Thyroid gland (tissue), 4 donors: ENCODE measurements at places on chromosomes 4 and X.
A peak's percentile ranks its signal among the peaks of the same experiment; 100 is the strongest.

GRCh38 chrX:103845165-103845653 lies 13.2 kb upstream of the RAB9B start:
- no peak overlapping the region for H3K4me3 ChIP-seq
- no peaks in the 10 kb centered on the region for H3K27me3 ChIP-seq

- H3K4me1 ChIP-seq = no peaks in the 10 kb centered on the region
- H3K27ac ChIP-seq = no peak overlapping the region
- no peak for DNase-seq
- no peak overlapping the region for H3K4me3 ChIP-seq
- no peaks in the 10 kb centered on the region for H3K27me3 ChIP-seq
- H3K36me3 ChIP-seq = no peaks in the 10 kb centered on the region
Measured at GRCh38 chr4:54575919-54576318, 81.8 kb upstream of the KIT start.

- no peak overlapping the region for H3K4me3 ChIP-seq
- no peaks in the 10 kb centered on the region for H3K27me3 ChIP-seq
- no peaks in the 10 kb centered on the region for H3K4me1 ChIP-seq
Measured at GRCh38 chr4:166128403-166128802, 255.4 kb downstream of the TLL1 start.

DNA sequence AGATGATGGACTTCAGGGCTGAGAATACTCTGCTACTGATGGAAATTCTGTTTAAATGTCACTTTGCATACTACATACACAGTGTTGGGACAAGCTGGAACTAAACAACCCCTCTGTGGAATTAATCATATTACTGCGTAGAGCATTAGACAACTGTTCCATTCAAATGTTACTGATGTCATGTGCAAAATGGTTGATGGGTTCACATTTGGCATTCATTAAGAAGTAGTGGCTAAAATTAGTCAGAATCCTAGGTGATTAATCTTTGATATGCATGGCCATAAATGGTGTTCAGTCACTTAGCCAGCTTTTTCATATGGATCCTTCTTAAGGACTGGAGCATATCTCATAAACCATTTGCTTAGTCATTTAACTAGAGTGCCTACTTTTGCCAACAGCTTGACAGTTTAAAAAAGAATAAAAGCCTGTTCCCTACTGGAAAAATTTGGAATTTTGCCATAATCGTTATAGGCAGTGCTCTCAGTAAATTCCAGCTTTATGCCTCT lies 105.2 kb downstream of the RNF150 start:
- H3K4me3 ChIP-seq = no peak overlapping the region
- H3K27me3 ChIP-seq = no peaks in the 10 kb centered on the region
- no peak for DNase-seq
- H3K27ac ChIP-seq = no peak overlapping the region
- H3K36me3 ChIP-seq = no peaks in the 10 kb centered on the region
- peaks cover 16% of the 10 kb centered on the region for H3K4me1 ChIP-seq

GRCh38 chr4:14234307-14234706 lies 606.8 kb upstream of the BOD1L1 start:
- H3K4me3 ChIP-seq = no peak overlapping the region
- H3K27ac ChIP-seq = no peak overlapping the region
- no peaks in the 10 kb centered on the region for H3K27me3 ChIP-seq
- H3K4me1 ChIP-seq = no peaks in the 10 kb centered on the region
- no peak for DNase-seq
- H3K36me3 ChIP-seq = no peaks in the 10 kb centered on the region

DNA sequence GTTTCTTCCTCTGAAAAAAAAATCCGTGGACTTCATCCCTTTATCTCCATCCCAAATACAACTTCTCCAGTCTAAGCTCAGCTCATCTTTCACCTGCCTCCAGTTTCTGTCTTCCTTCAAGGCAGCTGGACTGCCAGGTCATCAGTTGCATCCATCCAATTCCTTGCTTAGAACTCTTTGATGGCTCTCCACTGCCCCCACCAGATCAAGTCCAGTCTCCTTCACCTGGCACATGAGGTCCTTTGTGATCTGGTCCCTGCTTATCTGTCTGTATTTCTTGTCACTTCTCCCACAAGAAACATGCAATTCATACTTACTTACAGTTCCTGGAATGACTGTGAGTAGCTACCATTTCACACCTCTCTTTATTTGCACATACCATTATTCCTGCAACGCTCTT lies 33.8 kb downstream of the OTUD6A start:
- DNase-seq = no peak
- H3K27me3 ChIP-seq = no peaks in the 10 kb centered on the region
- H3K36me3 ChIP-seq = no peaks in the 10 kb centered on the region

DNA sequence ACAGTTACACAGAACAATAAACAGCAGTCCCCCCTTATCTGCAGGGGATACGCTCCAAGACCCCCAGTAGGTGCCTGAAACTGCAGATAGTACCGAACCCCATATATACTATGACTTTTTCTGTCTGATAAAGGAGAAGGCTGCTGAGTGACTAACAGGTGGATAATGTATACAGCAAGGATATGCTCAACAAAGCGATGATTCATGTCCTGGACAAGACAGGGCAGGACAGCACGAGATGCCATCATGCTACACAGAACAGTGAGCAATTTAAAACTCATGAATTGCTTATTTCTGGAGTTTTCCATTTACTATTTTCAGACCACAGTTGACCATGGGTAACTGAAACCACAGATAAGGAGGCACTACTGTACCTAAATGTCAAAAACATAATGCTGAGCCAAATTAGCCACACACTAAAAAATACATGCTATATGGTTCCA lies 76.1 kb downstream of the MANBA start:
- no peaks in the 10 kb centered on the region for H3K36me3 ChIP-seq
- no peak overlapping the region for H3K27ac ChIP-seq
- no peaks in the 10 kb centered on the region for H3K27me3 ChIP-seq
- no peak overlapping the region for H3K4me3 ChIP-seq

GRCh38 chr4:121794505-121795188 lies 6.5 kb upstream of the EXOSC9 start:
- H3K4me1 ChIP-seq = no peaks in the 10 kb centered on the region
- H3K4me3 ChIP-seq = no peak overlapping the region
- no peaks in the 10 kb centered on the region for H3K36me3 ChIP-seq
- H3K27me3 ChIP-seq = no peaks in the 10 kb centered on the region
- DNase-seq = no peak

DNA sequence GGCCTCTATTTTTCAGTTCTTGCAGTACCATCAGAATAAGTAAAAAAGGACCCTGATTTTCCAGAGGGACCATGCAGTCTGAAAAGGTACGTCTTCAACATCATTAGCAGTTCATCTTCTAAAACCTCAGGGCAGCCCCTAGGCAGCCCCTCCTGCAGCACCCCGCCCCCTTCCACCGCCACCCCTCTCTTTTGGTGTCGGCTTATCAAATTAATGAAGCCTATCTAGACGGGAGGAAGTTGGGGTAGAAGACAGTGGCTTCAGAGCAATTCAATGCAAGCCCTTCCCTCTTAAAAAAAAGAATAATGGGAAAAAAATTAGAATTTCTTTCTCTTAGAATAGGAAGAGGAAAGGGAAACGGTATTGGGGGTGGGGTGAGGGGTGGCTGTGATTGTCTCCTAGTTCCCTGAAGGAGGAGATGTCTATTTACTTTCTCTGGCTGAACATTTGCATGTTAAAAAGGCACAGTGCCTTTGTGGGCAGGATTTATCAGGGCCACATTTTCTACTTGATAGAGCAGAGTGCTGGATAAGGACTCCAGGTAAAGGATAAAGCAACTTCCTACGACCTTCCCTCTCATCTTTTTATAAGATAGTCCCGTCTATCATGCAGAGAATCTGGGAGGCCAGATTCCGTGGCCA lies 159.4 kb downstream of the MGST2 start:
- no peak overlapping the region for H3K27ac ChIP-seq
- H3K36me3 ChIP-seq = no peaks in the 10 kb centered on the region
- no peak for DNase-seq

- H3K36me3 ChIP-seq = no peaks in the 10 kb centered on the region
- no peak overlapping the region for H3K27ac ChIP-seq
- DNase-seq = no peak
- H3K27me3 ChIP-seq = no peaks in the 10 kb centered on the region
- peaks cover 6% of the 10 kb centered on the region for H3K4me1 ChIP-seq
Measured at GRCh38 chr4:153258750-153259149, 54.5 kb downstream of the TRIM2 start.

DNA sequence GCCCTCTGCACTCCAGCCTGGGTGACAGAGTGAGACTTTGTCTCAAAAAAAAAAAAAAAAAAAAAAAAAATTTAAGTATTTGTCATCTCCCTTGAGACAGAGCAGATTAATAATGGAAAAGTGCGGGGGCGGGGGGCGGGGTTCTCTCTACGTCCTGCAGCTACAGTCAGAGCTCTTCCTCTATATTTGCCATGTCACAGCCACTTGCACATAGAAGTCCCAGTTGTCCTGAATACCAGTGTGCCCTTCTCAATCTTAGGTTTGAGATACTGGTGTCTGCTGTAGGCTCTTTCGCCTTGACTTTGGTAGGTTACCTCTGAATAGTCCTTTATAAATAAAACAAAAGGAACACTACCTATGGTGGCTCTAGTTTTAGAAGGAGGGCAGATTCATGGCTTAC lies 237.8 kb upstream of the PGRMC2 start:
- H3K27ac ChIP-seq = peak overlapping the region; percentile 95
- no peak for DNase-seq
- H3K4me1 ChIP-seq = peaks cover 47% of the 10 kb centered on the region
- no peaks in the 10 kb centered on the region for H3K36me3 ChIP-seq

DNA sequence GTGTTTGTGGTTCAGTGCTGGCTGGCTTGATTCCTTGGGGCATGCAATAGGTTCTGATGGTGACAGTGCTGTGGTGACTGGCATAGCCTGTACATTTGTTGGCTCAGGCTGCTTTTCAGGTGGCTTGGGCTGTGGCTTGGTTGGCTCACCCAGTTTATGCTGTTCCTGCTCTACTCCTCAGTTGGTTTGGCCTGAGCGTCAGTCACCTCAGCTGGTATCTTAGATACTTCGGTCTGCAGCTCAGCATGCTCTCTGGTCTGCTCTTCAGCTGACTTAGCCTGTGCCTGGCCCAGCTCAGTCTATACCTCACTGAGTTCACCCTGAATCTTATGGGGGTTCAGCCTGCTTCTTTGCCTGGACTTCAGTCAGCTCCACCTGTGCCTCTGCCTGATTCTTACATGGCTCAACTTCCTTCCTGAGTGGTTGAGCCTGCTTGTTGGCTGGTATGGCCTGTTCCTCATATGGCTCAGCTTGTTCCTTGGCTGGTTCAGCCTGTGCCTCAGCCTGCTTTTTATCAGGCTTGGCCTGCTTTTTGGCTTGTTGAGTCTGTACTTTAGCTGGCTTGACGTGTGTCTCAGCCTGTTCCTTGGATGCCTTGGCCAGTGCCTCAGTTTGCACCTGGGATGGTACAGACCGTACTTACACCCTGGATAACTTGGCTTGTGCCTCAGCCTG lies 170.6 kb downstream of the MSN start:
- no peak overlapping the region for H3K27ac ChIP-seq
- no peaks in the 10 kb centered on the region for H3K4me1 ChIP-seq
- no peaks in the 10 kb centered on the region for H3K36me3 ChIP-seq
- H3K27me3 ChIP-seq = no peaks in the 10 kb centered on the region
- H3K4me3 ChIP-seq = no peak overlapping the region
- DNase-seq = no peak

GRCh38 chr4:38469410-38469809 lies 194.6 kb upstream of the KLF3 start:
- H3K4me1 ChIP-seq = no peaks in the 10 kb centered on the region
- no peaks in the 10 kb centered on the region for H3K36me3 ChIP-seq
- no peak for DNase-seq
- H3K4me3 ChIP-seq = no peak overlapping the region

GRCh38 chrX:12548746-12549145 lies 242.5 kb upstream of the PRPS2 start:
- no peak for DNase-seq
- H3K27ac ChIP-seq = no peak overlapping the region
- no peaks in the 10 kb centered on the region for H3K4me1 ChIP-seq

DNA sequence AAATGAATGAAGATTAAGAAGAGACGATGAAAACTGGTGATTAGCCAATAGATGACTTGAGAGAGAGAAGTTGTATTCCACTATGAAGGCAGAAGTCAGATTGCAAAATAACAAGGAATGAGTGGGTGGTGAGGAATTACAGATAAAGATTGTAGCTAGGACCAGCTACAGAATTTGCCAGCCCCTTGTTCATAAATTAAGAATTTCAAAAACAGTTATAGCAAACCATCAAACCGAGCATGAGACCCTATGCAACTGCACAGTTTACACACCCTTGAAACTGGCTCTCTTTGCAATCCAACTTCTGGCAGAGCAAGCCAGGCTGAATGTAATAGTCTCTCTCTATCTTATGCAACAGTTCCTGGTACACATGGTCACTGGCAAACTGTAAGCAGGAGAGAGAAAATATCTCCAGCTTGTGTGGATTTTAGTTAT lies 35.2 kb downstream of the STAP1 start:
- DNase-seq = no peak
- no peaks in the 10 kb centered on the region for H3K4me1 ChIP-seq
- no peaks in the 10 kb centered on the region for H3K36me3 ChIP-seq
- no peak overlapping the region for H3K4me3 ChIP-seq
- H3K27ac ChIP-seq = no peak overlapping the region

DNA sequence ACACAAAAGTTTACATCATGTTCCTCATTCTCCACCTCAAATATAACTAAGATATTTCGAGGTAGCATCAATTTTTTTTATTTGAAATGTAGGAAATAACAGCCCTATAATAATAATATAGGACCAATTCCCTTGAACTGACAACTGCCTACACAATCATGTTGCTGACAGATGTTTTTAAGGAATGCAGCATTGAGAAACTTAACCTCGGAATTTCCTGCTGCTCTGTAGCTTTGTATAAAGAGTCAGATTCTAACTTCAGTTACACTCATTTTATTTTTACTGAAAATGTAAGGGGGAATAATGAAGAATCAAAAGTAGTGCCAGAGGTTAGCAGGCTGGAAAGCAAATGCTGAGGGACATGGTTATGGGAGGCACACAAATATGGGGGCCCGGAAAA lies 235.8 kb downstream of the RBMX2 start:
- H3K27ac ChIP-seq = no peak overlapping the region
- H3K4me1 ChIP-seq = peaks cover 2% of the 10 kb centered on the region
- H3K4me3 ChIP-seq = no peak overlapping the region
- no peak for DNase-seq

DNA sequence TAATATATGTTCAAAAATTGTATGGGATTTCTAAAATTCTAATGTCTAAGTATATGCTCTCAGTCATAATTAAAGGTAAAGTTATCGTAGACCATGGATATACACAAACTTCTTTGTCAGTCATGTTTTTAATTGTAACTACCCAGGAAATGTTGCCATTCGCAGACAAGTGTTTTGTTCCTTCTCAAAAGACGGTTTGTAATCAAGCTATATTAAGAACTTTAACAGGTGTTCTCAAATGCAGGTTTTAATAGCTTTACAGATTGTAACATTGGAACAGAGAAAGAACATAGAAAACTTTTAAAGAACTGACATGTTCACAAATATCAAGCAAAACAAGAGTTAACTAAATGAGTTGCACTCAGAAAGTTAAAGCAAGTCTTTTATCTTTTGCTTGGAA lies 58.9 kb downstream of the KDM5C start:
- H3K27me3 ChIP-seq = no peaks in the 10 kb centered on the region
- H3K4me3 ChIP-seq = no peak overlapping the region
- DNase-seq = no peak
- H3K36me3 ChIP-seq = no peaks in the 10 kb centered on the region

GRCh38 chr4:184892999-184893398 lies 67.2 kb upstream of the ACSL1 start:
- H3K36me3 ChIP-seq = no peaks in the 10 kb centered on the region
- no peak overlapping the region for H3K4me3 ChIP-seq
- no peak for DNase-seq
- H3K27ac ChIP-seq = no peak overlapping the region
- H3K4me1 ChIP-seq = no peaks in the 10 kb centered on the region
